Nephron progenitor cell (in vitro differentiated cells): ENCODE measurements at places on chromosomes 7 and 10.

DNA sequence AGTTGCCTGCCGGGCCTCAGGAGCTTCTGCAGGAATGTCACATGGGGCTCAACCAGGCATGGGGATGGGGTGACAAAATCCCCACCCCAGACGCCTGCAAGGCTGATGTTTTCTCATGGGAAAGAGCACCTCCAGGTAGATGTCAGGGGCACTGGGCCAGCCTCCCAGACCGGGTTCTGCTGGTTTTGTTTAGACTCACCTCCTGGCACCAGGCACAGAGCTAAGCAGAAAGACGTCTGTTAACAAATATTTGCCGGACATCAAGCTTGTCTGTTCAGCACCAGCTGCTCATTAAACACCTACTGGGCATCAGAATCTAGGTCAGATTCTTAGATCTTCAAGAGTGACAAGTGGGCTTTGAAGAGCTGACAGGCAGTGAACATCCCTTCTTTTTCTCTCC is 34.9 kb upstream of the TCERG1L start:
- no peak overlapping the region for H3K27ac ChIP-seq
- H3K36me3 ChIP-seq, result no peaks in the 10 kb centered on the region
- H3K27me3 ChIP-seq, result peaks cover 54% of the 10 kb centered on the region
- H3K4me1 ChIP-seq, result no peaks in the 10 kb centered on the region
- no peak overlapping the region for H3K4me3 ChIP-seq

DNA sequence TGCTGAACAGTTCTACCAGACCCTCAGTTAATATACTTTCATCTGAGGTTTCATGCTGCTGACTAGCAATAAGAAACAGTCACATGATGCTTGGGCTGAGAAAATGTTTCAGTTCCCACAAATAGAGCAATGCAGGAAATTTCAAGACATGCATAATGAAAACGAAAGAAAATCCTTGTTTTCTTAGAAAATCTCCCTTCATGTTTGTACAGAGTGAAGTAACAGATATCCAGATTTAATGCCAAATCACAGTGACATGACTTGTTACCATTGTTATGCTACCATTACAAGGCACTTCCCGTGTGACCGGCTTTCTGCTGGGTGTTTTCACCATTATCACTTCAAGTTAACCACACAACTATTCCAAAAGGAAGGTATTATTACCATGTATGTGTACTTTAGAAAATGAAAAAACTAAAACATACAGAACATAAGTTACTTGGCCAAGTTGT is 121.7 kb downstream of the DOCK4 start:
- no peaks in the 10 kb centered on the region for H3K27me3 ChIP-seq
- H3K27ac ChIP-seq, result no peak overlapping the region
- H3K4me1 ChIP-seq, result peaks cover 25% of the 10 kb centered on the region

- peaks cover 16% of the 10 kb centered on the region for H3K4me1 ChIP-seq
- no peak overlapping the region for H3K4me3 ChIP-seq
- no peak overlapping the region for H3K27ac ChIP-seq
These were observed 4.9 kb downstream of the TMEM270 start for GRCh38 chr7:73865738-73866445.

DNA sequence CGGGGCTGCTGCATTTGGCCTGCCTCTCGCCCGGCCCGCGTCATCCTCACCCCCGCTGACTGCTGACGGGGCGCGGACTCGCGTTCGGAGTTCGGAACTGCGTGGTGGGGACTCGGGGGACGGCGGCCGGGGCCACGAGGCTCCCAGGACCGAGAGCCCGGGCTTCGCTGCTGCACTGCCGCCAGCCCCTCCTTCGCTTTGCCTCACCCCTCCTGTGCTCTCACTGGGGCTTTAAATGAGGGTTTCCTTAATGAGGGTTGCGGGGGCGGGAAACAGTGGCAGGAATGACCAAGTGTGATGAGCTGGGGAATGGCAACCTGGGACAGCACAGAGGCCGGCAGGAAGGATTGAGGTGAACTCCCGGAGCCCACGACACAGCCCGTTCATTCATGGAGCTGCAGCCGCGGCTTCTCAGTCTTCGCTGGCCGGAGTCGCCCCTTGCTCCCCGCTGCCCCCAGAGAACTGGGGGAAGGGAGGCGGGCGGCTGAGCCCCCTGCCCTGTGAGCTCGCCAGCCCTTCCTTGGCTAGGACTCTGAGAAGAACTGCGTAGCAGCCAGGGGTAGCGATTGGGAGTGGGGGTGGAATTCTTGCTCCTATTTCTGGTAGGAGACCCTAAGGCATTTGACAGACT is 1.5 kb upstream of the LRRC4 start:
- DNase-seq, result no peak
- H3K27me3 ChIP-seq, result peaks cover 28% of the 10 kb centered on the region
- H3K36me3 ChIP-seq, result peaks cover 13% of the 10 kb centered on the region
- H3K27ac ChIP-seq, result no peak overlapping the region
- H3K4me3 ChIP-seq, result peak overlapping the region; percentile 81

DNA sequence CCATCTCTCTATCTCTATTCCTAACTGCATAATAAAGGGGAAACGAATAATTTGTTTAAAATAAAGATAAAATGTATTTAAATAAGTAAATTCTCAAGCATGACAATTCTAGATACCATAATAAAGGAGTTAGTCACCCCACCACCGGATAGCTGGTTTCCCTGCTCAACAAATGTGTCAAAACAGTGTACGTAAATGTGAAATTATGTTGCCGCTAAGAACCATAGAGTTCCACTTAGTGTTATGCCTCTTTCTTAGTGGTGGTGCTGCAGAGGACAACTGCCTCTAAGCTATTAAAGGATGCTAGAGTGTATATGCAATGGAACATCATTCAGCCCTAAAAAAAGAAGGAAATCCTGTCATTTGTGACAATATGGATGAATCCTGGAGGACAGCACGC is 42.4 kb downstream of the SMKR1 start:
- no peak overlapping the region for H3K27ac ChIP-seq
- no peaks in the 10 kb centered on the region for H3K4me1 ChIP-seq
- no peak overlapping the region for H3K4me3 ChIP-seq
